T-cell (primary cell): ENCODE measurements at places on chromosomes 2 and 18. TPM values are rescaled to one million over a fixed set of nuclear protein-coding genes. Genes with fewer than 3 reads are reported as not detected.

TPGS2 gene
- total RNA-seq = 46.9 TPM

CFAP221 gene
- total RNA-seq = not detected

DNA sequence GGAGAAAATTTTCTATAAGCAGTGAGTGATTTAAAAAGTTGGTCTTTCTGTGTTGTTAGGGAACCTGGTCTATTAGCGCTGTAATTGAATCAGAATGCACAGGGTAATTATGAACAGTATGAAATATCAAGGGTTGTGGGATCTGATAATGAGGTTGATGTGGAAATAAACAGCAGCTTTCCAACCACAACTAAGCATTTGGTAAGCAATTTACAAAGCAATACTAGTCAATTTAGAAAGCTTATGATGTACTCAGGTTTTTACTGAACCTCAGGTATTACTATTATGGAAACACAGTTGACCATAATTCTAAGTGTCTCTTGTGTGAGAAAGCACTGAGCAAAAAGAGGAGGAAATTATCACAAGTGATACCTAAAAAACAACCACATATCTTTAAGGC is 11.0 kb upstream of the SMCHD1 start:
- peaks cover 41% of the 10 kb centered on the region for H3K4me1 ChIP-seq
- no peaks in the 10 kb centered on the region for H3K36me3 ChIP-seq
- no peak overlapping the region for H3K4me3 ChIP-seq
- no peak overlapping the region for H3K27ac ChIP-seq
- no peak for DNase-seq

- no peaks in the 10 kb centered on the region for H3K36me3 ChIP-seq
- H3K27me3 ChIP-seq = no peaks in the 10 kb centered on the region
- H3K4me3 ChIP-seq = no peak overlapping the region
- no peaks in the 10 kb centered on the region for H3K4me1 ChIP-seq
These were observed 18.4 kb upstream of the PIK3C3 start for GRCh38 chr18:41936471-41937134.

DNA sequence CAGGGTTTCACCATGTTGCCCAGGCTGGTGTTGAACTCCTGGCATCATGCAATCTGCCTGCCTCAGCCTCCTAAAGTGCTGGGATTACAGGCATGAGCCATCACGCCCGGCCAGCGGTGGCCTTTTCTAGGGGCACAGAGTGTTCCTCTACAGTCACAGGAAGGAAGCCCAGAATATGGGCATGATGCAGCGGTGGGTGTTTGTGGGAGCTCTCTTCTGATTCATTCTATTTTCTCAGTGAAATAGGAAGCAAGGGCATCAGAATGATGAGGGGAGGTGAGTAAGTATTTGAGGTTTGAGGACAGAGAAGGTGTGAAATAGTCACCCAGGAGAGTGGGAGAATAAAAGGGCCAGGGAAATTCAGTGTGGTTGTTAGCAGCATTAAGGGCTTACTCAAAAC is 70.3 kb upstream of the PSME4 start:
- no peaks in the 10 kb centered on the region for H3K4me1 ChIP-seq
- H3K4me3 ChIP-seq = no peak overlapping the region
- no peaks in the 10 kb centered on the region for H3K27me3 ChIP-seq
- no peak overlapping the region for H3K27ac ChIP-seq
- no peak for DNase-seq
- H3K36me3 ChIP-seq = peaks cover 5% of the 10 kb centered on the region

DNA sequence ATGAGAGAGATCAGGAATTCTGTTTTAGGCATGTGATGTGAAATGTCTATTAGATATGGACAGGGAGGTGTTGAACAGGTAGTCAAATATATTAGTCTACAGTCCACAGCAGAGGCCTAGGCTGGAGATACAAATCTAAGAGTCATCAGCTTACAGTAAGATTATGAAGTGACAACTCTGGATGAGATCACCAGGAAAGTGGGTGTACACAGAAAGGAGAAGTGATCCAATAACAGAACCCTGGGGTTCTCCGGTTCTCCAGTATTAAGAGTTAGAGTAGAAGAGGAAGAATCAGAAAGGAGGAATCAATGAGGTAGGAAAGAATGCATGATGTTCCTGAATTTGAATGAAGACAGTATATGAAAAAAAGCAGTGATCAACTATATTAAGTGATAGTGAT is 362.3 kb downstream of the FIGN start:
- no peak for DNase-seq
- no peaks in the 10 kb centered on the region for H3K27me3 ChIP-seq
- H3K36me3 ChIP-seq = no peaks in the 10 kb centered on the region
- H3K4me3 ChIP-seq = no peak overlapping the region
- no peak overlapping the region for H3K27ac ChIP-seq

- no peak overlapping the region for H3K4me3 ChIP-seq
- no peaks in the 10 kb centered on the region for H3K4me1 ChIP-seq
- DNase-seq = no peak
- H3K27ac ChIP-seq = no peak overlapping the region
- no peaks in the 10 kb centered on the region for H3K36me3 ChIP-seq
- H3K27me3 ChIP-seq = no peaks in the 10 kb centered on the region
These were observed 60.4 kb upstream of the GAREM1 start for GRCh38 chr18:32530947-32531651.

DNA sequence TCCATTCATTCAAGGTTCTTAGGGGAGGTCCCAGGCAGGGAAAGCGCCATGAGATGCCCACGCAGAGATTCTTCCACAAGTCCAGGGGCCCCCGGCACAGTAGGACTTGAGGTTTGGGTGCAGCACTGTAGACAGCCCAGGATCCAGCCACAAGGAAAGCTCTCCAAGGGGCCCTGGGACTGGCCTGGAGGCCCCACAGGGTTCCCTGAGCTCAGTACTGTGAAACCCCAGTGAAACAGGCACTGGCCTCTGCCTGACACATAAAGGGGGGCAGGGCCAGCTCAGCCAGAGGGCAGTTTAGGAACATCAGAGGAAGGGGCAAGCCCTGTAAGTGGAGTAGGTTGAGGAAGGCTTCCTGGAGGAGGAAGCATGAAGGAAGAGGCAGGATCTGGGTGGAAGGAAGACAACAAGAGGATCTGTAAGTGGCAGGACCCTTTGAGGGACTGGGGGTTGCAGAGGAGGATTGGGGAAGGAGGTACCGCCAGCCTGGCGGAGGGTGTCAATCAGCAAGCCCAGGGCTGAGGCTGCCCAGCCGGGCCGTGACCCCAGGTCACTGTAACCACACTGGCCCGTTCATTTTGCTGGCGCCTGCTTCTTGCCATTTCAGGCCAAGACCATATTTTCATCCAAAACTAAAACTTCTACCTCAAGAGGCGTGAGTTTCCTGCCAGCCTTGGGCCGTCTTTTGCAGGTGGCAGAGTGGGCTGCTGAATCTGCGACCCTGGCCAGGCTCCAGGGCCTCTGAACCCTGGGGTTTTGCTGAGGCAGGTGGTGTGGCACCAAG is 175.2 kb downstream of the SMAD7 start:
- H3K4me1 ChIP-seq = no peaks in the 10 kb centered on the region
- H3K36me3 ChIP-seq = no peaks in the 10 kb centered on the region
- no peak overlapping the region for H3K27ac ChIP-seq
- no peak overlapping the region for H3K4me3 ChIP-seq
- no peaks in the 10 kb centered on the region for H3K27me3 ChIP-seq
- no peak for DNase-seq

GRCh38 chr18:30623401-30624065 is 419.0 kb downstream of the DSC3 start:
- no peak overlapping the region for H3K4me3 ChIP-seq
- no peaks in the 10 kb centered on the region for H3K36me3 ChIP-seq
- DNase-seq = no peak
- no peak overlapping the region for H3K27ac ChIP-seq

- no peaks in the 10 kb centered on the region for H3K27me3 ChIP-seq
- no peak for DNase-seq
- no peaks in the 10 kb centered on the region for H3K36me3 ChIP-seq
- no peak overlapping the region for H3K27ac ChIP-seq
- H3K4me3 ChIP-seq = no peak overlapping the region
These were observed 178.9 kb upstream of the FANCL start for GRCh38 chr2:58419983-58420382.

GRCh38 chr2:65724336-65724735 is 291.9 kb upstream of the SPRED2 start:
- no peak overlapping the region for H3K4me3 ChIP-seq
- H3K27me3 ChIP-seq = no peaks in the 10 kb centered on the region
- H3K36me3 ChIP-seq = no peaks in the 10 kb centered on the region
- no peak for DNase-seq
